Upper lobe of left lung (tissue), 6 donors: ENCODE measurements at places on chromosomes 7 and 10.

GRCh38 chr10:107357033-107357432, 192.5 kb upstream of the SORCS1 start:
- no peak for DNase-seq

DNA sequence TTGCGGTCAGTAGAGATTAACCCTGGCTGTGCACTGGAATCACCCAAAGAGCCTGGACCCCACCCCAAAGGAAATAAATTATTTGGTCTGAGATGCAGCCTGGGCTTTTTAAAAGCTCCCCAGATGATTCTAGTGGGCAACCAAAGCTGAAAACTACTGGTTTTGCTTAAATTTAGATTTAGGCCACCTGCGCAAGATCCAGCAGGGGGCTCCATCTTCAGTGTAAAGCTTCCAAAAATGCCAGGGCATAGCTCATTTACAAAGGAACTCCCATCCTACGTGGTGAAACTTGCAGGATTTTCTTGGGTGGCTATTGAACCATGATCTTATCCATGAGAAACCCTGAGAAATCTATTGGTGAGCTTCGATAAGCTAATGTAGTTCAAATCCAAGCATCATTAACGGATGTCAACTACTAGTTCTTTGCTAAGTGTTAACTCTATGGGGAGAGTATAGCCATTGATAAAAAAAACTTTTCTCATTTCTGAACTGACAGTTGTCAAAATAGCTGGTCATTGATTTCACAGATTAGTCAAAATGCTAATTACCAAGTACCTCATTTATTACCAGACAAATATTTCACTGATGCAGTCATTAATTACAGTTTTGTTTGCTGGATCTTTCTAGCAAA, 315.3 kb downstream of the LHFPL3 start:
- no peak for DNase-seq

- DNase-seq: no peak
Measured at GRCh38 chr7:111528331-111528730, 34.0 kb downstream of the IMMP2L start.

- DNase-seq: no peak
Measured at GRCh38 chr7:120402801-120403200, 129.8 kb downstream of the KCND2 start.

DNA sequence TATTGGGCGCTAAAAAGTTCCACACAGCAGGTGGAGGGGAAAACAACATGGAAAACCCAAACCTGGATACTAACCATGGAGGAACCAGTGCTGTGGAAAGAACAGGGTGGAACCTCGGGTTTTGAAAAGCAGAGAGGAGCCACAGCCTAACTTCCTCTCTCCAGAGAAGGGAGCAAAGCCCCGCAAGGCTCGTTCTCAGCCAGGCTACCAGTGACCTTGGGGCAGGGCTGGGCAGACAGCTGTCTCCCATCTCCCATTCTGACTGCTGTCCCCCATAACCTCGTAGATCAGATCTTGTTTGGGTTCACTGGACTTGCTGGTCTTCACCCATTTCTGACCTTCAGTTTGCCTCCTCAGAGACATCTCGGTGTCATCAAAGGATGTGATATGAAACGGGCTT, 47.5 kb upstream of the FGFR2 start:
- no peak for DNase-seq

- no peak for DNase-seq
Measured at GRCh38 chr10:21069929-21070700, 173.0 kb upstream of the NEBL start.

GRCh38 chr7:132836746-132837145, 245.1 kb downstream of the CHCHD3 start:
- no peak for DNase-seq

DNA sequence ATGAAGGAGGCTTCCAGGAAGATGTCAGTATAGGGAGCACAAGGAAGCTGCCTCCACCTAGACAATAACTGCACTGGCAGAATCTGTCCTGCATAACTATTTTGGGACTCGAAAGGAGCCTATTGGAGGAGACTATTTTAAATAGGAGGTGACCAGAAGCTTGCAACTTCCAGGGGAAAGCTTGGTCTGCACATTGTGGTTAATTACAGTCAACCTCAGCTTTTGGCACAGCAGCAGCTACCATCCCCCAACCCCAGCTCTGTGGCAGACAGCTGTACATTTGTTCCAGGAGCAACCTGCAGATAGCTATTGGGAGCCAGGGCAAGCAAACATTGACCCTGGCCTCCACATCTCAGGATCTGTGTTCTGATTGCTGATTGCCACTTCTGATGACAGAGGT, 46.3 kb upstream of the NANOS1 start:
- DNase-seq: no peak

DNA sequence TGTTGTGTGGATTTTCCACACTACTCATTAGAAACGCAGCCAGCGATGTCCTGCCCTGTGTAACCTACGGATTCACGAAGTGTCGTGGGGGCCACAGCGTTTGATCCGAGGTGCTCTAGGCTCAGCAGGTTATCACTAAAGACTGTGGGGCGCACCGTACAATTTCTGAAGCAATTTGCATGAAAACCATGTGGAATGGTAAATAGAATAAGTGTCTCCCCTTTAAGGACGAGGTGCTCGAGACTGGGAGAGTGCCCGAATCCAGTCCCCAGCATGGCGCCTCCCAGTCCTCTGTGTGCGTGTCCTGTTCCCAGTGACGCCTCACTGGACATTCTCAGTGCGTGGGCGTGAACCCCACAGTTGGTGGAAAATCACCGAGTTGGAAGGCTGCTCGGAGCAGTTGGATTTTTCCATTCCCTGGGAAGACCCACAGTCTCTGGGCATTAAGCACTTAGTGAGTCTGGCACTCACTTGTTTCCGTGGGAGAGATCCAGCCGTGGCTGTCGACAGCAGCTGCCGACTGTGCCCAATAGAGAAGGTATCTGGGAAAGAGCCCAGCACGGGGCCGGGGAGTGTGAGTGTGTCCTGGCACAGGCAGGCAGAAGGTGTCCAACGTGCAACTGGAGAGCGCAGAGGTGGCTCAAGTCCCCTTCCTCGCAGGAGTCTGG, 37.0 kb downstream of the PFKP start:
- DNase-seq: no peak

GRCh38 chr10:79463578-79464496, 18.4 kb upstream of the ZCCHC24 start:
- peak; percentile 23 for DNase-seq

GRCh38 chr7:83111391-83111790, 51.3 kb downstream of the PCLO start:
- DNase-seq: no peak

- DNase-seq: no peak
Measured at GRCh38 chr10:113356794-113357680, 195.8 kb upstream of the HABP2 start.

DNA sequence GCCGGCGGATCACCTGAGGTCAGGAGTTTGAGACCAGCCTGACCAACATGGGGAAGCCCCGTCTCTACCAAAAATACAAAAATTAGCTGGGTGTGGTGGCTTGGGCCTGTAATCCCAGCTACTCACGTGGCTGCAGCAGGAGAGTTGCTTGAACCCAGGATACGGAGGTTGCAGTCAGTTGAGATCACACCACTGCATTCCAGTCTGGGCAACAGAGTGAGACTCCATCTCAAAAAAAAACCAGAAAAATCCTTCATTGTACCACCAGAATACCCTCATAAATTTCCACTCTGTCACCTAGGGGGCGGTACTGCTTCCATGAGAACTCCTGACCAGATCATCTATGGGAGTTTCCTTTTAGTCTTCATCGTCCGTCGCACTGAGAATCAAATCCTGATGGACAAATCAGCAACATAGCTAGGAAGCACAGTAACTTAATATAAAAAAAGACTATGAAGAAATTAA, 225.8 kb upstream of the KLF14 start:
- no peak for DNase-seq

DNA sequence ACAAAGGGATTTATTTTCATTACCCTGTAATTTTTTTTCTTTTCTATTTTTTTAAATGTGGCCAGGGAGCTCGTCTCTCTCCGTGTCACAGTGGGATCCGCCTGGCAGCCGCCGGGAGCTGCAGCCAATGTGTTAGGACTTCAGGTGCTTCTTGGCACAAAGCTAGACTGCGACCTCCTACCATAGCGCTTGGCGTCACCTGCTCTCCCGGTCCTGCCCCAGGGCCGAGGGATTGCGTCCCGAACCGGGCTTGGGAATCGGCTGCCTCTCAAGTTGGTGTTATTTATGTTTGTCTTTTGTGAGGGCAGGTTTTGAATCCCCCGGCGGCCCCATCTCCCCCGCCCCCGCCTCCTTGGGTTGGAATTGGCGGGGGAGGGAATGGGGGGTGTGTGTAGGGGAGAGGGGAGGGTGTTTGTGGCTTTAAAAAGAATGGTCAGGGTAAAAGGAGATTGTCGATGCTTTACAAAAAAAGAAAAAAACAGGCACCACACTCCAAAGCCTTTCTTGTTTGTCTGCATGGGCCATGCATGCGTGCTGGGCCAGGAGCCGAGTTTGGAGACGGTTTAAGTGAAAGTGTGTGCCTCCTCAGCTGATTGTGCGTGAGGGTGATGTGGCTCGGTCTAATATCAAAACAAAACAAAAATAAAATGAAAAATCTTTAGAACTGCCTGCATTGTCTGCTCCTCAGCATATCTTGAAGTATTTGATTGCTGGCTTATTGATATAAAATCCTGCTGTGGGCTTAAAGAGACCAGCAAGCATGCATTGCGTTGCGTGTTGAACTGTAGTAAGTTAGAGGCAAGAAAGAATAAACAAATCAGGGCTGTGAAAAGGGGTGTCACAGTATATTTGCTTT, 1.2 kb downstream of the PPP1R9A start:
- peak; percentile 54 for DNase-seq

DNA sequence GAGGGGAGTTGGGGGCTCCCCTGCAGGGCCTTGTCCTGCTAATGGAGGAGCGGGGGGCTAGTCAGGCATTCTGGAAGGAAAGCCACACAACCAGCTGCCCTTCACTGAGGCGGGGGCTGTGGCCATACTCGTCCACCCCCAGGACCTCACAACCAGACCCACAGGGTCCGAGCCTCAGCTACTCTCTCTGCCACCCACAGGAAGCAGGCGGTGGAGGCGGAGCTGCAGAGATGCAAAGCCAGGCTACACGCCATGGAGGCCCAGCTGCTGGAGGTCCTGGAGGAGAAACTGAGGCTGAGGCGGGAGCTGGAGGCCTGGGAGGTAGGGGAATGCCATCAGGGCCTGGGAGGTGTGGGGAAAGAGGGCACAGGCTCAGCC, 3.1 kb downstream of the ABHD11 start:
- no peak for DNase-seq

DNA sequence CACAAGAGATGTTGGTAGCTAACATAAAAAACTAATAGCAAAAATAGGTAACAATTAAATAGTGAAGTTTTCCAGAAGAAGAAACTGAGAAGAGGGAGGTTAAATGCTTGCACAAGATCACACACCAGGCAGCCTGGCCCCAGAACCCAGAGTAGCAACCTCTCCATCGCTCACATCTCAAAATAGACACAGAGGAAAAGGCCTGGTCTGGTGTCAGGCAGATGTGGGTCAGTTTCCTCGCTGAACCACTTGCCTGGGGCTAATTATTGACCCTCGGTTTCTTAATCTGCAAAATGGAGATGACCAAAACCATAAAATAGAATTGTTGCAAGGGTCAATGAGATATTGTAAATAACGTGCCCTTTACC, 44.5 kb upstream of the STK17A start:
- no peak for DNase-seq

- peak; percentile 35 for DNase-seq
Measured at GRCh38 chr10:69801094-69801433, 642 bp upstream of the COL13A1 start.
